EH (cell line): ENCODE measurements at places on chromosomes 11 and 22.
A peak's percentile ranks its signal among the peaks of the same experiment; 100 is the strongest.

DNA sequence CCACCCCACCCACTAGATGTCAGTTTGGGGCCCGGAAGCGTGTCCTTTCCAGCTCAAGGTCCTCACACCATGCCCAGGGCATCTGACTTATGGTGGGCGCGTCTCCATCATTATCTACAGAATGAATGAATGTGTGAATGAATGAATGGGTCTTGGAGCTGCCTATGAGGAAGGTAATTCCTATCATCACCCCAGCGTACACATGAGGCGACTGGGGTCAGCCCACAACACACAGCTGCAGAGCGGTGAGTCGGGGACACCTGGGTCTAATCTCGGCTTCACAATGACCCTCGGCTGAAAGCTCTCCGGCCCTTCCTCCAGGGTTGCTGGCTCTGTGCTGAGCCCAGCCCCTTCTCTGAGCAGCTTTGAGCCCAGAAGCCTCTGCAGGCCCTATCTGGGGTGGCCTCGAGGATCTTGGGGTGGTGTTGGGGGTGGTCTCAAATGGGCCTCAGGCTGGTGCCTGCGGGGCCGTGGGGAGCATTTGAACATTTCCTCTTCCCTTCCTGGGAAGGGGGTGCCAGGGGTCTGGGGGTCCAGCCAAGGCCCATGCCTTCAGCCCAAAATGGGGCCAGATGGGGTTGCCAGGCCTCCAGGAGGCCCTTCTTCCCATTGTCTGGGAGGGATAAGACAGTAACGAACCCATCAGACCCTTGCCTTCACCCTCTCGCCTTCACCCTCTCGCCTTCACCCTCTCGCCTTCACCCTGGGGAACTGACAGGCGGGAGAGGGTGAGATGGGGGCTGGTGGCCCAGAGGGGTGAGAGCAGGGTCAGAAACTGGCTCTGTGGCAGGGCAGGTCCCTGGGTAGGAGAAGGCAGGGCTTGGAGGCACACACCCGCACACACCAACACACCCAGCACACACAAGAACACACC lies 82.4 kb downstream of the MYEOV start:
- DNase-seq: no peak

DNA sequence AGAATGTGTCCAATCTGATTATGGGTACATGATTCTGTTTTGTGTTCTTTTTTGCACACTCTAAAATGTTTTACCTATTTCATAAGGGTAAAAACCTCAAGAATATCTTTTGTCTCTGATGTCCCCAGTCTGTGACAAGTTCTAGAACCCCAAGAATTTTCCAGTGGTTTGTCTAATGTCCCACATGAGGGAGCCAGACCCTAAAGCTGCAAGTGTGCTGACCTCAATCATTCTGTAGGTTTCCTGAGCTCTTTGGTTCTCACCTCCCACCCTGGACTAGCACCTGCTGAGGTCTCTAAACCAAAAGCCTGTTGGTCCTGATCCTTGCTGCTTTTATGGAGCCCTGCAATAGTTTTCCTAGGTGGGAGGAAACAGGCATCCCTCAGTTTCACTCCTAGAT lies 149.8 kb upstream of the MPPED2 start:
- no peak for DNase-seq

GRCh38 chr22:25404556-25404927 lies 159.9 kb upstream of the GRK3 start:
- no peak for DNase-seq

GRCh38 chr11:114161486-114162250 lies 102.2 kb downstream of the ZBTB16 start:
- DNase-seq: no peak

DNA sequence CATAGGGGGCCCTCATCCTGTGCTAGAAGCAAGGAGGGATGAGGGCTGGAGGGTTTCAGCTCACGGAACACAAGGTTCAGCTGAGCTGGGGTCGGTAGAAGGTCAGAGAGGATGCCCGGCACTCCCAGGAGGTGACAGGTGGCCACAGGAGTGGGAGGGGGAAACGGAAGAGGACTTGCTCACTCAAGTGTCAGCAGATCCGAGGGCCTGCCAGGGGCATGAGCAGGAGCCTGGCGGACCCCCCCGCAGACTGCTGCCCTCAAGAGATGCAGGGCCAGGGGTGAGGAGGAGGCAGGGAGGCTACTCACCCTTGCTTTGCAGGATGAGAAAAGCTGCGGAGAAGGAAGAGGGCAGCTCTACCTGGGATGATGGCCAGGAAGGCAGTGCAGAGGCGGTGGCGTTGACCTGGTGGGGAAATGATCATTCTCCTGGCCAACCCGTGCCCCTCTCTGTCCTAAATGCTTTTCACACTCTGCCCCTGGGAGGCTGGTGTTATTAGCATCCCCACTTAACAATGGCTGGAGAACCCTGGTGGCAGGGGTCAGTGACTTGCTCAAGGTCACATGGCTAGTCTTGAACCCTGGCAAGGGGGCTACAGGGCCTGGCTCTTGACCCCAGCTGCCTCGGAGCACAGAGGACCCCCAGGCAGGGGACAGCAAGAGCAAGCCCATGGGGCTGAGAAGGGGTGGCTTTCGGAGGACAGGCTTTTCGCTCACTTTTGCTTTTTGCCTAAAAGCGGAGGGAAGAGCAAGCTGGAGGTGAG lies 30.1 kb upstream of the CSNK1E start:
- DNase-seq: no peak

- peak; percentile 90 for DNase-seq
These were observed 21.0 kb downstream of the C22orf31 start for GRCh38 chr22:29040385-29041275.

DNA sequence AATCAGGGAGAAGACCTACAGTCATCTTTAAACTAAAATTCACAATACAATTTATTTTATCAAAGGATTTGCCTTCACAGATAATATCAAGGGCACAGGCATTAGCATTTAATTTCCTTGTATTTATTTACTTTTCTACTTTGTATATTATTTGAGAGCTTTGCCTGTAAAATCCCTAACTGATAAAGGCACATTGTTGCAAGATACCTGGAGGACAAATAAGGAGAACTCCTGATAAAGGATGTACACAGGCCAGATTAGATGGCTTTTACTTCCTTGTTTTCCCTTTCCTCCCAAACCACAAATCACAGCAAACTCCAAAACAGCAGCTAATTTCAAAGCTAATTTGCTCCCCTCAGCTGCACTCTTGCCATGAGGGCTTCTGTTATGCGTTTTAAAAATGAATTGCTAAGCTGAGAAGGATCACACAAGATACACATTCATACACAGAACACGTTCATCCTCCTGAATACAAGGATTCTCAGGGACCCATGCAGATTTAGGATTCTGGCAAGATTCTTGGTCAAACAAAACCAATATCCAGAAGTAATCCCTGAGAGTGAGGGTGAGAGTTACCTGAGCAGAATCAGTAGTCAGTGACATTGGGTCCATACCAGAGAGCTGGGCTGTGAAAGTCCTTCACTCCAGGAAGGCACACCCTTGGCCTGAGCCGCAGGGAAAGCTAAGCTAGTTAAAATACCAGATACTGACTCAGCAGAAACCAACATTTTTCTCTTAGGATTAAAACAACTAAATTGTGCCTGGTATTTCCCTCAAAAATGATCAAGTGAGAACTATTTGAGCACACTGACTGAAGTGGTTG lies 100.3 kb upstream of the CLPB start:
- DNase-seq: peak; percentile 54

- DNase-seq: no peak
These were observed 789 bp upstream of the POLA2 start for GRCh38 chr11:65260756-65261590.

GRCh38 chr22:44023404-44024287 lies 456 bp upstream of the PARVB start:
- DNase-seq: peak; percentile 60

DNA sequence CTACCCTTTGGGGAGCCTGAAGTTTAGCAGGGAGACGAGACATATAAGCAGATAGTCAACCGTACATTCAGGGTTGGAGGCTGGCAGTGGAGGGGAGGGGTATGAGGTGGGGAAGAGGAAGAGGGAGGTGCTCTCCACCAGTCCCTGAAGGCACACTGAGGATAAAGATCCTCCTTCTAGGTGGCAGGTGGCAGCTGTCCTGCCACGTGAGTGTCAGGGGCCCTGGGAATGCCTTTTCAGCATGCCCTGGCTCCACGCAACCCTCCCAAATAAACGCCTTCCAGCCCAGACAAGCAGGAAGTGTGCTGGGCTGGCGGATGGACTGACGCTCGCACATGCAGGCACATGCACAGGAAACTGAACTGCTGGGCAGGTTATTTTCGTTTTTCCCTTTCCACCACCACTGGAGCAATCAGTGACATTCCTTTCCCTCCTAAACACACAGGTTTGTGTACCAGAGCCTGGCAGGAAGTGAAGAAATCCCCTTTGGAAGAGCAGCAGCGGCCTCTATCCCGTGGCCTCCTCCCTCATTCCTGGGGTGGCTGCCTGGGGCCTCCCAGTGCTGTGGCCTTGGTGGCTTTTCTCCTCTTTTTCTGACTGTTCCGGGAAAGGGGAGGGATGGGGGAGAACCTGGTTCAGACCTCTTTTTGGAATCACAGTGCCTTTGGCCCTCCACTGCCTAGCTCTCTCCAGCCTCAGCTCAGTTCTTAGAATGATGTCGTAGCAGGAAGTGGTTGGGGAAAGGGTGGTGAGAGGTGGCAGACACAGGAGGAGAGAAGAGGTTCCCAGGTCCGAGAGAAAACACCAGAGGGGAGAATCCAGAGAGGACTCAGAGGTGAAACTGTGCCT lies 157.0 kb upstream of the TIMP3 start:
- peak; percentile 73 for DNase-seq

DNA sequence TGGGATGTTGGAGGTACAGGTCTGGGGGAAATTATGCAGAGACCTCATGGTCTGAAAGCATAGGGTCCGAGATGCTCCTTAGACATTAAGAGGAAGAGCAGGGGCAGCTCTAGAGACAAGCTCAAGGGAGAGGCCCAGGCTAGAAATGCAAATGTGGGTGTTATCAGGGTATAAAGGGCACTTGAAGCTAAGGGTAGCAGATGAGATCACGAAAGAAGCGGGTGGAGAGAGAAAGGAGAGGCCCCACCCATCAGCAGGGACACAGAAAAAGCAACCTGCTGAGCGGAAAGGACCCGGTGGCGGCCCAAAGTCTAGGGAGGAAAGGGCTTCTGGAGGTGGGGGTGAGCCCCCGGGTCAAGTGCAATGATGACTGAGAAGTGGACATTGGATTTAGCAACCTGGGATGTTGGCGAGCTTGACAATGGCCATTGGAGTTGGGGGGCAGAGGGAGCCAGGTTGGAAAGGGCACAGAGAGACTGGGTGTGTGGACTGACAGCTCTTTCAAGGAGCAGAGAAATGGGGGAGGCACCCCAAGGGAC lies 8.9 kb downstream of the TMPRSS6 start:
- DNase-seq: no peak

DNA sequence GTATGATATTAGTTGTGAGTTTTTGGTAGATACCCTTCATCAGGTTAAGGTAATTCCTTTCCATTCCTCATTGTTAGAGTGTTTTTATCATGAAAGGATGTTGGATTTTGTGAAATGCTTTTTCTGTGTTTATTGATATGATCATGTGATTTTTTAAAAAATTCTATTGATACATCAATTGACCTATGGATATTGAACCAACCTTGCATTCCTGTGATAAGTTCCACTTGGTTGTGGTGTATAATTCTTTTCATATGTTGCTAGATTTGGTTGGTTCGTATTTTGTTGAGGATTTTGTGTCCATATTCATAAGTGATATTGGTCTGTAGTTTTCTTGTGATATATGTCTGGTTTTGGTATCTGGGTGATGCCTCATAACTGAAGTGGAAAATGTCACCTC lies 6.7 kb downstream of the ANKRD13D start:
- no peak for DNase-seq

- DNase-seq: no peak
These were observed 167.9 kb upstream of the B3GAT1 start for GRCh38 chr11:134579724-134580609.

DNA sequence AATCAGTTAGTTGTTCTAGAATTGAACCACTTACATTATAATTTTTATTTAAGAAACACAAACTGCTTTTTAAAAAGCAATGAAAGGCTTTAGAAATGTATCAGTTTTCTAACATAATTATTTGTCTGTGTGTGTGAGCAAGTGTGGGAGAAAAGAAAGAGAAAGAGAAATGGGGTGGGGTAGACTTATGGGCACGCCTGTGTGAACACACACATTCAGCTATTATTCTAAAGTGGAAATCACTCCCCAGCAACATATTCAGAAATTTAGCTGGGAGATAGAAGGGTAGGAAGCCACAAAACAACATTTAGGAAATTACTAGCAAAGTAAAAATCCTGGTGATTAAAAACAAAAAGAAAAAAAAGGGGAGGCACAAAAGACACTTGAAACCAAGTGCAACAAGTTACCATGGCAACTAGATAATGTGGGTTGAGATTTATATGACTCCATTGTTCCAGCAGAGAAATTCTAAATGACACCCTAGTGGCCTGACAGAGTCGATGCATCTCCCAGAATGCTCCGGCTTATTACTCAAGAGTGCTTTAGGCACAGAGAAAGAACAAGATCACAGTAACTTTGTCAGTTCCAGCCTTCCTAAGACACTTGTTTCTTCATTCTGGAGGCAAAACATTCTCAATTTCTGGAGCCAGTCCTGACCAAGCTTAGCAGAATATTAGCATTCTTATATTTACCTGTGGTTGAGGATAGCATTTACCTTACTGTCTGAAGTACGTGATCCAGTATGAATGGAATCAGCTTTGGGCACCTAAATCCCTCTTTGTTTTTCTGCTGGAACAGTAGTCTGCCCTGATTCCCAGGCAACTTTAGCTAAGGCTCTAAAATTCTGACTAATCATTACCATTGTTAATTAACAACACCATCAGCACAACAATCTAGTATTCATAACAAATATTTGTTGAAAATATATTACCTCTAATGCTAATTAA lies 444.4 kb downstream of the DLG2 start:
- DNase-seq: no peak

- no peak for DNase-seq
These were observed 142.2 kb upstream of the SESN3 start for GRCh38 chr11:95373241-95373640.

- DNase-seq: no peak
These were observed 10.1 kb downstream of the SLC5A1 start for GRCh38 chr22:32052936-32053791.

- no peak for DNase-seq
These were observed 7.2 kb downstream of the SLC22A12 start for GRCh38 chr11:64598106-64598796.

DNA sequence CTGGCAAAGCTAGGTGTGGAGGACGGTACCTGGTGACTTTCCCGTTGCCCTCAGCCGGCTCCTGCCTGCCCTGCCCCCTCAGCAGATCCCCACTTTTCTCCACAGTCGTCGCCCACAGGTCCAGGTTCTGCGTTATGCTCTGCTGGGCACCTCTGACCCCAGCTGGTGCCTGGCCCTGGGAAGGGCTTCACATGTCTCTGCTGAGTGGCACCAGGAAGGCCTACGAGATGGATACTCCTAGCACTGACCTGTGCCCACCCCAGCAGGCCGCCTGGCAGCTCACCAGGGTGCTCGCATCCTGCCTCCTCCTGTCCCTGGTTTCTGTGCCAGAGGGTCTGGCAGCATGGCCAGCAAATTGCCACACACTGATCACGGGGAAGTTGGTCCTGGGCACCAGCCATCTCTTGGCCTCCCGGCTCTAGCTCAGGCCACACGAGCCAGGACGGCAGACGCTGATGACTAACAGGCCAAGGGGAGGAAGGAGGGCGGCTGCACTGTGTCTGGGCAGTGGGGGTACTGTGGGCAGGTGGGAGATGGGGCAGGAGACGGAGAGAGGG lies 13.8 kb downstream of the CARS1 start:
- peak; percentile 36 for DNase-seq

GRCh38 chr11:67055812-67056211 lies 835 bp upstream of the RHOD start:
- no peak for DNase-seq
